ENCODE measurements at places on chromosomes 1 and 21. TPM values are rescaled to one million over a fixed set of nuclear protein-coding genes. Genes with fewer than 3 reads are reported as not detected.

The TMEM125 gene
- not detected for total RNA-seq

The TCEA3 gene
- 5.5 TPM for total RNA-seq

The RNU1-4 gene
- total RNA-seq: 2,251 TPM

The CELA2A gene
- not detected for total RNA-seq

The FCRLB gene
- total RNA-seq: 0.20 TPM

The C8A gene
- total RNA-seq: not detected

The CFHR1 gene
- total RNA-seq: not detected

The SWT1 gene
- 3.5 TPM for total RNA-seq

The HCRTR1 gene
- not detected for total RNA-seq

The NMNAT1 gene
- total RNA-seq: 5.9 TPM

The LCE1F gene
- total RNA-seq: not detected

The SLAMF7 gene
- total RNA-seq: 60.1 TPM

The ANGPTL3 gene
- not detected for total RNA-seq

The CD48 gene
- 228 TPM for total RNA-seq

The TTC22 gene
- total RNA-seq: 11.0 TPM

The LRRC71 gene
- total RNA-seq: not detected

The ATP1A4 gene
- total RNA-seq: not detected

The CAPN8 gene
- total RNA-seq: not detected

The LCE1E gene
- total RNA-seq: not detected

The ADORA1 gene
- not detected for total RNA-seq

The ZBTB40 gene
- 22.1 TPM for total RNA-seq

The EFNA4 gene
- total RNA-seq: 5.9 TPM

The TRIM46 gene
- total RNA-seq: 19.8 TPM

The MTMR11 gene
- 12.9 TPM for total RNA-seq

The SPRR2F gene
- not detected for total RNA-seq

The PRAMEF15 gene
- not detected for total RNA-seq

The ITLN2 gene
- not detected for total RNA-seq

The FAM43B gene
- total RNA-seq: not detected

The TM2D1 gene
- total RNA-seq: 39.6 TPM

The GJB5 gene
- total RNA-seq: not detected

The CSMD2 gene
- total RNA-seq: not detected

The MLLT11 gene
- 3.7 TPM for total RNA-seq

The S100A5 gene
- 3.9 TPM for total RNA-seq

The PGLYRP4 gene
- total RNA-seq: not detected

The SSBP3 gene
- 140 TPM for total RNA-seq

The CELF3 gene
- not detected for total RNA-seq

The PLPP3 gene
- total RNA-seq: not detected

The ADGRL4 gene
- total RNA-seq: not detected

The CYP4B1 gene
- total RNA-seq: 0.10 TPM

The PLA2G2C gene
- total RNA-seq: 1.0 TPM

The PRCC gene
- total RNA-seq: 90.1 TPM

The KDF1 gene
- not detected for total RNA-seq
